AG20443 (cell line): ENCODE measurements at places on chromosomes 7 and 10.

- DNase-seq, result no peak
Observed at GRCh38 chr10:43884501-43885105, 235.9 kb upstream of the ZNF32 start.

DNA sequence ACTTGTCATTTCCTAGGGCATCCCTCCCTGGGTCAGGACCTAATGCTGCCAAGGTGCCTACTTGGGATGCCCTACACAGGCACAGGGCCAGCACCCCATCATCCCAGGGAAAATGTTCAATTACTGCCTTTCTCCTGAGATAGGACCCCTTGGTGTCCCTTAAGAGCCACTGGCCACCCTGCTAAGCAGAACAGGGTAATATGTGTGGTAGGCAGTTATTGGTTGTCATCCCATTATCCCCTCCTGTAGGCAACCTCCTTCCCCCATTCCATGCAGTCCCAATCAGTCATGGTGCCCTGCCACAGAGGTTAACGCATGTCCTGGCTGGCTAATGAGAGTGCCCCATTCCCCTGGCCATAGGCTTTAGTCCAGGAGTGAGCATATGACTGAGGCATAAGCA is 53.2 kb downstream of the PRLHR start:
- no peak for DNase-seq

GRCh38 chr7:136677471-136678365 is 190.7 kb upstream of the CHRM2 start:
- peak; percentile 24 for DNase-seq

DNA sequence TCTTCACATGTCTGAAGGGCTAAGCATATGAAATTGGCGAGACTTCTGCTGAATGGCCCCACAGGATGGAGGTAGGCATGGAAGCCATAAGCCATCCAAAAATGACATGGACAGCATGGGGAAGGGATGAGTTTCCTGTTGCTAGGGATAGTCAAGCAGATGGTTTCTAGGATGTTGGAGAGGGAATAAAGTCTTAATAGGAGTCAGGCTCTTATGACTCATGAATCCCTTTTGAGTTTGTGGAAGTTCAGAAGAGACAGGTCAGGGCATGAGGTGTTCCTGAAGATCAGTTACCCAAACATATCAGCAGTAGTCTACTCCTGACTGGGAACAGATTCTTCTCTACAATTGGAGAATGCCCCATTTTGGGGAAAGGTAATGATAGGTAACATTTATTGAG is 243.9 kb downstream of the REEP3 start:
- DNase-seq, result no peak

DNA sequence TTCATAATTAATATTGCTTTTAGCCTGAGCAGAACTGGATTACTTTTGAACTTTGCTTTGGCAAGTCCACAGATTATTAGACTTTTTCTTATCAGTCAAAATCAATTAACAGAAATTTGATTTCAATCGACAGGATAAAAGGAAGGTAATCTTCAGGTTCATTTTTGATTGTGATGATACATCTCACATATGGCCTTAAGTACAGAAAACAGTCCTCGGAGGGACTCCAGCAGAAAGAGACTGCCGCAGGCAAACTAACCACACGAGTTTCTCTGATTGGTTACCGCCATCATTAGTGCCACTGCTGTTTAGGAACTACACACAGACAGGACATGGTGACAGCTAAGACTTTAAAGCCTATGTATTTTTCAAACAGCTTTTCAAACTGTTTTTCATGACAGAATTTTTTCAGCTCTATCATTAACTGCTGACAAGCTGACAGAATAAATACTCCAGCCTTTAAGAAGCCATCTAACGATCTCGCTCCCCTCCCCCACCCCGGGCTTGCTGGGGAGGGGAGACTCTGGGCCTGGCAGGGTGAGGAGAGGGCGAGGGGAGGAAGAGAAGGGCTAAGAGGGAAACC is 668.2 kb downstream of the KCNMA1 start:
- DNase-seq, result no peak

DNA sequence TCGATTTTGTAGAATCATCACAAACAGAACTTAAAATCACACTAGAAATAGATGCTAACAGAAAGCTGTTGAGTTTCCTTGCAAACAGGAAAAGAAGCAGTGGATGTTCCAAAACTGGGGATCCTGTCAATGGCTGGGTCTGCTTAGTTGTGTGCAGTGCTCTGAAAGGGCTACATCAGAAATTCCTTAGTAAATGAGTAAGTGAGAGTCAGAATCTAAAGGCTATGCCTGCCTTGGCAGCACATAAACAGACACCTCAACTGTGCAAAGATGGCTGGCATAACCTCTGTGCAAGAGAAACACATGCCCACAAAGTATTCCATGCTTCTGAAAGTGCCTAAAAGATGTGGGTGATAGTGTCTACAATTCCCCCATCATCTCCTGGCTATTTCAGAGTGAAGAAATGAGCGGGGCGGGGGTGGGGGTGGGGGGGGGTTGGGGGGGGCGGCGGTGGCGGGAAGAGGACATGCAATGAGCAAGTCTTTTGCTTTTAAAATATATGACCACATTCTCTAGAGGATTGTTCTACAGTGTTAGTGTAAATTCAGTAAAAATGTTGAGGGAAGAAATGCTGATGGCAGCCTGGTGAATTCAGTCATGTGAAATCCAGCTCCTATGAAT is 138.1 kb upstream of the LAMB4 start:
- DNase-seq, result no peak

DNA sequence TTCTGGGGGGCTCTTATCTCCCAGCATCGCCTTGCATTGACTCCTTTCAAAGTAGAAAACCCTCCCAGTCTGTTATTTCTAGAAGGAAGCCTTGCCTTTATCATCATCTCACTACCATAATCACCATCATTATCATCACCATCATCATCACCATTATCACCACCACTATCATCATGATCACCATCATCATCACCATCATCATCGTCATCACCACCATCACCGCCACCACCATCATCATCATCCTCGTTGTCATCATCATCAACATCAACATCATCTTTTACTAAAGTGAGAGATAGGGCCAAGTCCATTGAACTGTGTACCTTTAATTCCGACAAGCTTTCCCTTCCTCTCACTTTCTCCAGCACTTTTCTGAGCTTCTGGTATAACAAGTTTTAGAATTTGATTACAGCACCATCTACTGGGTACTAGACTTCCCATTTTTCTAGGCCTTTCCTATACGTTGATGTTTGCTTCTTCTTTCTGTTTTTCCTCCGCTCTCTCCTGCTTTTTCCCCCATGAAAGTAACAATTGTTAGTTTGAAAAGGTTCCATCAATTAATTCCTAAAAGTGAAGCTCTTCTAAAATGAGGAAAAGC is 226.4 kb downstream of the BUB3 start:
- peak; percentile 31 for DNase-seq

DNA sequence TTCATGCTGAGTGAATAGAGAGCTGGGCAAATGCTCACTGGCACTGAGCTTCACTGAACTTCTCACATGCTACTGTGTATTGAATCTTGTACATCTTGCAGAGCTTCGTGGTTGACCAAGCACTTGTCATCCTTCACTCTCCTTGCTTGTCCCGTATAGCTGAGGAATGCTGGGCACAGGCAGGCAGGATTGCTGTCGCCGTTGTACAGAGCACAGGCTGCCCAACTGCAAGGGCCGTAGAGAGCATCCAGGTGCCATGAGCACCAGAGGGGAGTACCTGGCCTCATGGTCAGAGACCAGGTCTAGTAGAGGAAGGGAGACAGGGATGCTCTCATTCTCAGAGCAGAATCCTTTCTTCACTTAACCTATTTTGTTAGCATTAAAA is 99.8 kb upstream of the RET start:
- no peak for DNase-seq

GRCh38 chr10:31701546-31701945 is 227.1 kb downstream of the ARHGAP12 start:
- DNase-seq, result no peak

- peak; percentile 82 for DNase-seq
Observed at GRCh38 chr10:34102237-34102673, 712.8 kb downstream of the PARD3 start.

GRCh38 chr10:70412356-70412755 is 8.4 kb downstream of the EIF4EBP2 start:
- no peak for DNase-seq
